ENCODE measurements at places on chromosomes 3 and 15.

- no peak for DNase-seq
Measured at GRCh38 chr3:66527246-66527645, 26.4 kb upstream of the LRIG1 start.

DNA sequence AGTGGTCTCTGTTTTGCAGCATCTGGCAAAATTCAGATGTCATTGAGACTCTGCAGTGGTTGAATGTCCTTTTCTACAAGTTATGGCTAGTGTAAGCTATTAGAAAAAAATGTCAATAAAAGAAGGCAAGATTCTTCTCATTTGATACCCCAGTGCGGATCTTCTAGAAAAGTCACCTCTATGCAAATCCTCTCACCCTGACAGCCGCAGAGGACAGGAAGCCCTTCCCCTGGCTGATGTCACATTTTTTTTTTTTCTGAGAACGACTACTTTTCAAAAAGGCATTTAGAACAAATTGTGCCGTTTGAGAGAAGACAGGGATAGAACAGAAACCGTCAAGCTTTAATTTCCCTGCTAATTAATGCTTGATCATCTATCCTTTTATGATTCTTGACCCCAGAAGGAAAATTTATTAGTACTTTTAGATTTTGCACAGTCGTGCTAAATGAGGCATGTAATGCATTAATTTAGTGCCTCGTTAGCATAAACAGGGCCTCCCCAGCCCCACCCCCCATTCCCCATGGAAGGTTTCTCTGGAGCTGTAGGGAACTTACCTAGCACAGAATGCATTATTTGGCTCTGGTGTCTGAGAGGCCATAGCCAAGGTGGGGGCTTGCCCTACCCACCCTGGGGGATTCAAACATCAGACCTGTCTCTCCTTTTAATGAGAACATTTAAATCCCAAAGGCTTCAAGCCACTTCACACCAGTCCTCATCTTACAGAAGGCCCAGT, 183.8 kb downstream of the OPA1 start:
- no peak for DNase-seq

GRCh38 chr3:111725706-111726105, 130.6 kb upstream of the ZBED2 start:
- no peak for DNase-seq

GRCh38 chr3:193790086-193790990, 197.3 kb downstream of the OPA1 start:
- DNase-seq: no peak

DNA sequence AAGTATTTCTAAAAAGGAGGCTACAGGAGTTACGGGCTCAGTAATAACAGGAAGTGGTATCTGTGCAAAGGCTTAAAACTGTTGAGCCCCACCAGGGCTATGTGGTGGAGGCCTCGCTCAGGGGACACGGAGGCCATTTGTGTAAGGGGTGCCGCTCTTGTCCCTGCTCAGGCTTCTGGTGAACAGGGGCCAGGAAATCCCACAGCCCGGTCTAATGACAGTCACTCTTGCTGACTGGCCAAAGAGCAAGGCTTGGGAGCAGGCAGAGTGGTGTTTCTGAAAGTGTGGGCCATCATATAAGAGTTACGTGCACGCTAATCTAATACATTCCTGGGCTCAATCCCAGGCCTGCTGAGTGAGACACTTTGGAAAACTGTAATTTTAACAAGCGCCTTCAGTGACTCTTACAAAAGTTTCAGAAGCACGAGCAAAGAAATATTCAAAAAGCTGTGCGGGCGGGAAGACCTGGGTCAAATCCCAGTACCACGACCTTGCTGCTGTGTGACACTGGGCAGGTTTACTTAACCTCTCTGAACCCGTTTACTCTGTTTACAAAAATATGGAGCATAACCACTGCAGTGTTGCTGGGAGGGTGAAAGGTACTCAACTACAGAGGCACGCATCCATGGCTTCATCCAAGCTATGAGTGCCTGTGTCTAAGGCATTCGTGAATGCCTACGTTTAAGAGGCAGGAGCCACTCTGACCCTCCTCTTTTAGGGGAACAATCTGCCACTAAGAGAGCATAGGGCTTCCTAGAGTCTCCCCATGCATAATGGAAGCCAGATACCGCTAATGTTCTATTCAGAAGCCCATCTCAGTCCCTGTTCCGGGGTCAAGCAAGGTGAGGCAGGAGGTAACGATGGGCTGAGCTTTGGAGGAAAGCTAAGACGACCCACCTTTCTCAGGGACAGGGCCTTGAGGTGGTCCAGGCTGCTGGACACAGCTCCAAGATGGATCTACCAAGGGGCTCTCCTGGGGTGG, 2.0 kb downstream of the ATP10A start:
- DNase-seq: no peak

DNA sequence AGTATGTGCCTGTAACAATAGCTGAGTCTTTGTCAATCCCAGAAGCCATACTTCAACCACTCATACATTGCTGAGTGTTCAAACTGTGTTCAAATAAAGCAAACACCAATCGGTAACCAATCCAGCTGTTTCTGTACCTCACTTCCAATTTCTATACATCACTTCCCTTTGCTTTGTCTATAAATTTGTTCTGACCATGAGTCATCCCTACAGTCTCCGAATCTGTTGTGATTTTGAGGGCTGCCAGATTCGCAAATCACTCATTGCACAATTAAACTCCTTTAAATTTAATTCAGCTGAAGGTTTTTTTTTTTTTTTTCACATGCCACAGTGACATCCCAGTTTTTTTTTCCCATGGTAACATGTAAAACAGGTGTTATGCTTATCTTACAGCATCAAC, 870.3 kb downstream of the NAALADL2 start:
- DNase-seq: no peak

- DNase-seq: no peak
Measured at GRCh38 chr3:187980861-187981260, 173.1 kb upstream of the LPP start.

GRCh38 chr3:172803489-172803888, 53.0 kb downstream of the ECT2 start:
- no peak for DNase-seq

GRCh38 chr3:3783210-3783609, 16.0 kb upstream of the LRRN1 start:
- no peak for DNase-seq

DNA sequence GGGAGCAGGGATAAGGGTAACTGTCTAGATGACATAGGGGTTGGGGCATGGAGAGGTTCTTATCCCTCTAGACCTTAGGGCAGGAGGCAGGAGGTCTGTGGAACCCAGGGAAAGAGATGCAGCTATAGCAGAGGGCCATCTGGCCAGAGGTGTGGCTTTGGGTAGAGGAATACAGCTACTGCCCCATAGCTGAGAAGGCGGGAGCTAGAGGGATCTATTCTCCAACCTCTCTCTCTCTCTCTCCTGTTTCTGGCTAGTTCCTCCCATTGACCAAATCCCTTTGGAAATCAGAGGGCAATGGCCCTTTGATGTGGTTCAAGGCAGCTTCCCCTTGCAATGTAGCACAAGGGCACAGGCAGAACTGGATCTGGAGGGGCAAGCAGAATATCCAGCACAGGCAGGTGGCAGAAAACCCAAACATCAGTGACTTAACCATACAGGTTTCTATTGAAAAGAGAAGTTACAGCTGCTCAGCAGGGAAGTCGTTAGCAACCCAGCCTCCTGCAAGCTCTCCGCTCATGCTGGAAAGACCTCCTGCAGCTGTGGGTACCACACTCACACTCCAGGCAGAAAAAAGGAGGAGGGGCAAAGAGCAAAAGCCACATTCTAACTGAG, 22.3 kb upstream of the LMOD3 start:
- peak; percentile 6 for DNase-seq

DNA sequence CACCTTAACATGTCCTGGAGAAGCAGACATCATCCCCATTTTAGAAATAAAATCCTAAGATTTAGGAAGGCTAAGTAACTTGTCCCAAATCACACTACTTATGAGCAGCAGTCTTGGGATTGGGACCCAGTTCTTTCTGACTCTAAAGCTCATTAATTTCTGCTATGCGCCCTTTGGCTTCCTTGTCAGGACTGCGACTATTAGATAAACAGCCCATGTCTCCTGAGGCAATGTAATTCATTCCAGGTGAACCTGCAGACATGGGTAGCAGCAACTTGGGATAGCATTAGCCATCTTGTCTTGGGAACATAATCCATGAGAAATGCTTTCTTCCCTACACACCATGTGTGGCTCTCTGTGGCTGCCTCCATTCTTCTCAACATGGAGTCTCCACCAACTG, 32.3 kb upstream of the FBN1 start:
- no peak for DNase-seq

- no peak for DNase-seq
Measured at GRCh38 chr3:81723732-81724313, 37.6 kb downstream of the GBE1 start.

DNA sequence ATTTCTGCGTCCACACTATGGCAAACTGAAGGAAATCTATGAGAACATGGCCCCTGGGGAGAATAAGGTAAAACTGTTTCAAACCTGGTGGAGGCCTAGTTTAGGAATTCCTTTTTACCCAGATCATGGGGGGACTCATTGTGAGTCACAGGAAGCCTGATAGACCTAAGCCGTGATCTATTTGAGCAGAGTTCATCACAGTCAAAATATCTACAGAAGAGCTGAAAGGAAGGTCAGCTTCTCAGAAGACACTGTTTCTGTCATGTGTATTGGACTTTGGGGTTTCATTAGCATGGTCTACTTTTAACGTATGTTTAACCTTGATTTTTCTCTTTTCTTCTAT, 1.3 kb downstream of the PSMD2 start:
- DNase-seq: no peak

DNA sequence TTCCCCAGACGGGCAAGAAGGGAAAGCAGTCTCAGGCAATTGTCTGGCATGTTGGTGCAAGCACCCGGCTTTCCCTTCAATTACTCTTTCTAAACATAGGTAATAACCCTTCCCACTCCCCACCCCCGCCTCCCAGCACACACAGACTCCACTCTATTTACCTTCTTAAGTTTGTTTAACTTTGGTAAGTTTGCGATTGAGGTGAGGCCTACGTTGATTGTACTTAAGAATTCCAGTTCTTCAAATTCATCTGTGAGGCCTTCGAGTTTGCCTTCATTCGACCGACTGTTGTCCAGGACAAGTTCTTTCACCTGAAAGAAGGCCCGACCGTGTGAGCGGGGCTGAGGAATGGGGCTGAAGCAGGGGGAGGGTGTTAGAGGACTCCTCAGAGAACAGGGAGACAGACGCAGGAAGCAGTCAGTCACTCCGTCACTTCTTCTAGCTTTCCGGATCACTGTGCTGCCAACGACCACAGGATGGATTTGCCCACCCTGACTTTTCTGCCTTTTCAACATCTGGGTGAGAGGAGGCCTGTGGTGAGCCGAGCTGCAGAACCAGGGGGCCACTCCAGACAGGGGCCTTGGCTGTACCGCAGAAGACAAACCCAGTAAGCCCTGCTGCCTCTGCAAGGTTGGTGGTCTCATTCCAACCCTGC, 33.0 kb downstream of the ANP32A start:
- no peak for DNase-seq

- no peak for DNase-seq
Measured at GRCh38 chr3:178174201-178174915, 361.9 kb upstream of the KCNMB2 start.

- DNase-seq: peak; percentile 64
Measured at GRCh38 chr3:61464518-61465140, 96.7 kb upstream of the PTPRG start.

- DNase-seq: no peak
Measured at GRCh38 chr3:3307491-3307890, 128.0 kb upstream of the CRBN start.

GRCh38 chr15:39511000-39511915, 69.6 kb upstream of the THBS1 start:
- DNase-seq: no peak

GRCh38 chr3:123854905-123855304, 29.2 kb downstream of the MYLK start:
- no peak for DNase-seq

DNA sequence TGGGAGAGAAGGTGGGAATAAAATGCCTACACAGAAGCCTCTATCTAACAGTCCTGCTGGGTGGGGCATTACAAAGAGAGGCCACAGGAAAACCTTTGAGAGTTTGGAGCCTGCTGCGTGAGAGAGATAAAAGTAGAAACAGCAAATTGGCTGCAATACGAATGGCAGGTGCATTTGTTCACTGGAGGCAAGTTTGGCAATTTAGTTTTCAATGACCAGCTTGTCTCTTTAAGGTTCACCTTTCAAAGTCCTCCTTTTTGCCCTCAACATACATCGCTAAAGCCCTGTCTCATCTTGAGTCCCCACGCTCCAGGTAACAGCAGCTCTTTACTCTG, 405.7 kb downstream of the LSAMP start:
- no peak for DNase-seq

- no peak for DNase-seq
Measured at GRCh38 chr3:43218921-43219320, 67.4 kb upstream of the SNRK start.

- DNase-seq: no peak
Measured at GRCh38 chr3:43956945-43957344, 266.2 kb downstream of the ABHD5 start.

- DNase-seq: no peak
Measured at GRCh38 chr15:77126529-77127326, 55.8 kb upstream of the TSPAN3 start.

DNA sequence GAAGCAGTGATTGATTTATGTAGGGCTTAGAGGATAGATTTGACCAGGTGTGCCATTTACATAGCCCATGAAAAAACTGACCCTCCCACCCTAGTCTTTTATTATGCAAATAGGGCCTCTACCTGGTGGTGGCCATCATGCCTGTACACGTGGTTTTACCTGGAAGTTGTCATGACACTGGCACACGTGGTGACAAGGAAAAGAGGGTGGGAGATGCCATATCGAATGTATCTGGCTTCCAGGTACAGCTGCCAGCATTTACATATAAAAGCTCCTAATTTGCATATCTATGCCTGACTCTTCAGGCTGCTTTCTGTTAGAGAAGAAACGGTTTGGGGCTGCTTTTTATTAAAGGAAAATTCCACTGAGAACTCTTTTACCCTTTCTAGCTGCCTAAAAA, 35.0 kb upstream of the DNAJC13 start:
- no peak for DNase-seq

DNA sequence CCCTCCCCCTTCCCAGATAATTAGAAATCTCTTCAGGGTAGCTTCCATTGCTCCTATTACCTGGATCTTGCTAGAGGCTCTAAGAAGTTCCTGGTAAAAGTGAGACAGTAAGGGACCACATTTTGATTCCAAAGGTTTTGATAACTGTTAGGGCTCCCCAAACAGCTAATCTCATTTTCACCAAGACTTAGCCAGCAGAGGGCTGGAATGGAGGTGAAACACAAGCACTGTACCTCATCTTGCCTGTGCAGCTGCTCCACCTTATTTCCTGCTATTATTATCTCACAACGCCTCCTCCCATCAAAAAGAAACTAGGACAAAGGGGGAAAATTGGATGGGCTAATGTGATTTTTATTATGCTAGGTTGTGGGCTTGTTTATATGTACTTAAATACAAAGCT, 7.3 kb downstream of the SETD5 start:
- no peak for DNase-seq

GRCh38 chr15:63362196-63362595, 19.4 kb downstream of the CA12 start:
- no peak for DNase-seq
